ENCODE measurements at places on chromosomes 5 and 9.

DNA sequence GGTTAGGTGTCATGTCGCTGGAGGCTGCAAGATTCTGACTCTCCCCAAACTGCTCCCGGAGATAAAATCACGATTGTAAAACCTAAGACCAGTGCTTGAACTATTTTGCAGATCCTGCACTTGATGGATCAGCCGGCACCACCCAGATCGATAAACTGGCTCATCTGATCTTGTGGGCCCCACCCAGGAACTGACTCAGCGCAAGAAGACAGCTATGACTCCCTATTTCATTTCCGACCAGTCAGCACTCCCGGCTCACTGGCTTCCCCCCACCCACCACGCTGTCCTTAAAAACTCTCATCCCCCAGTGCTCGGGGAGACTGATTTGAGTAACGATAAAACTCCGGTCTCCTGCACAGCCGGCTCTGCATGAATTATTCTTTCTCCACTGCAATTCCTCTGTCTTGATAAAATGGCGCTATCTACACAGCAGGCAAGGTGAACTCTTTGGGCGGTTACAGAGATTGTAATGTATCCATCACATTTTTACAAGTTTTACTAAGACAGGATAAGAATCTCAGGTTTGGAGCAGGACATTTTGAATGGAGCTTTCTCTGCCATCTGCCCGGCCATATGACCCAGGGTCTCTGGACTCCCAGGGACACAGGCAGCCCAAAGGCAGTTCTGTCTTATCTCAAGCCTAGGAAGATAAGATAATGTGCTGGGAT is 10.6 kb upstream of the PPP1R26 start:
- DNase-seq: no peak

- no peak for DNase-seq
These were observed 323.1 kb upstream of the ACTBL2 start for GRCh38 chr5:57805732-57806131.

DNA sequence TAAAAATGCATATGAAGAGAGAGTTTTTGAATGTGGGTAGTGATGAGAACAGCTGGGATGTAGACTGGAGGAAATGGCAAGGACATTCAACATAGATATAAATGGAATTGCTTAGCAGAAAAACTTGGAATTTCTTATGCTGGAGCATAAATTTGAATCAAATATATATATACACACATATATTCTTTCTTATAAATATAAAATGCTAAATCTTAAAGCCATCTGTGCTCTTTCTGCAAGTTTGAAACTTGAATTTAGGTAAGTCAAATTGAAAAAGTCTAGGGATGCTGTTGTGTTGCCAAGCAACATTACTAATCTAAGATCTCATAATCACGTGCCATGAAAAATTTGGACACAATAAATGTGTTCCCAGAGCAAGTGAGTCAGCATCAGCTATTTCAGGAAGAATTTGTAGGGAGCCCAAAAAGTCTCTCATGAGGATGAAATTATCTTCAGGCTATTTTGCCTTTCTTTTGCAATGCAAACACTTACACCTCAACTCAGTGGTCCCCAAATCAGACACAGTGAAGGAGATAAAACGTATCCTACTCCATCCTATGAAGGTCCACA is 58.4 kb upstream of the ALDH1A1 start:
- no peak for DNase-seq

DNA sequence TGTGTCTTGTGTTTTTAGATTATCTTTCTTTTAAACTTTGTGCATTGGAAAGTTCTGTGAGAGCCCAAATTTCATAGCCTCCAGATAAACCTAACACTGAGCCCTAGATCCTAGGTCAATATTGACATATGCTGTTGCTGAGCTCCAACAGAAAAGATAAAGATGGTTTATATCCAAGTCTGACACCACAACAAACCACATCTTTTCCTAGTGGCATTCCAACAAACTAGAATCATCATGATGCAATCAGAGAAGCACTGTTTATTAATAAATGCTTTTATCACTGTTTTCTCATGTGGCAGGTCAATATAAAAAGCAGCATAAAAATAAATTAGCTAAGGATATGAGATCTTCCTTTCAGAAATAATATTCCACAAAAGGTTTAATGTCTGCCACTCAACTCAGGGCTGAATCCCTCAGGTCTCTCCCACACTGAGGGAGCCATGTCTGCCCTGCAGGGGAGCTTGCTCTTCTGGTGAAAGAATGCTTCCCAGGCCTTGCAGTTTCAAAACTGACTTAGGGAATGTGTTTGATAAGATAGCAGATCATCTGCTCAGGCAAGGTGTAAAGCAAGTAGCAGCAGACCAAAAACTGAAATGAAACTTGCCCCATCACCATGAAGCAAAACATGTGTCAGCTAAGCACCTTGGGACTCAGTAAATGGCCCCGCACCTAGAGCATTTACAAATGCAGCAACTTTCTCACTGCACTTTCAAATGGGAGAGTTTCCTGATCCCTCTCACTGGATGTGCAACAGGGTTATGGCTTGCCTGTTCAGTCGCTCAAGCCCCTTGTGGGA is 493.0 kb downstream of the AGTPBP1 start:
- DNase-seq: no peak

DNA sequence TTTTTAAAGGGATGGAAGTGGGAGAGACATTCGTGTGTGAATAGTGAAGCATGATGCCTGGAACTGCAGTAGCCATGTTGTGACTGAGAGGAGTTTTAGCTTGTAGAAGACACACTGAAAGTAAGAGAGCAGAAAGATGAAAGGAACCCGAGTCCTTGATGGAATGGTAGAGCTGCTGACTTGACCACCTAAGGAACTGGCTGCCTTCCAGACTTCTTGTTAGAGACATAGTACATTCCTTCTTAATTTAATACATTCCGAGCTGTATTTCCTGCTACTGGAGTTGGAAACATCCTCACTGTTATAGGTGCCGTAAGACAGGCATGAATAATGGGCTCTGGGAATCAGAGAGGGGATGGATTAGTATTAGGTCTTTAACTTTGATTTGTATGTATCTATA is 7.4 kb downstream of the CER1 start:
- DNase-seq: no peak

- no peak for DNase-seq
These were observed 5.4 kb upstream of the GBGT1 start for GRCh38 chr9:133169102-133169501.

- no peak for DNase-seq
These were observed 400.5 kb downstream of the ARRDC3 start for GRCh38 chr5:90982576-90982975.

- no peak for DNase-seq
These were observed 84.3 kb downstream of the CAMSAP1 start for GRCh38 chr9:135823036-135823435.

DNA sequence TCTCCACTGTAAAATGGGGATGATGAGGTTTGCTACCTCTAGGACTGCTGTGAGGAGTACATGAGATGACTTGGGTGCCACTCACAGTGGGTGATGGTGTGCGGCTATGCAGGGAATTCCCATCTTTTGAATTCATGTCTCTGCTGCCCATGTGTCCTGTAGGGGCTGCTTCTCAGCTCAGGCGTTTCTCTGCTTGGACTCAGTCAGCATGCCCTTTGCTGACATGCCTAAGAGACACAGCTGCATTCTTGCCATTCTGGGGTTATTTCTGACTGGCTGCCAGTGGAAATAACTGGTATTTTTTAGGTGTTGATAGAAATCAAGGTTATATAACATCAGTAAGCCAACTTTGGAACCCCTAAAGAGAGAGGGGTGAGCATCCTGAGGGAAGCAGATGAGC is 24.3 kb upstream of the XPA start:
- no peak for DNase-seq

- DNase-seq: no peak
These were observed 158.3 kb upstream of the TSLP start for GRCh38 chr5:110913221-110913620.

DNA sequence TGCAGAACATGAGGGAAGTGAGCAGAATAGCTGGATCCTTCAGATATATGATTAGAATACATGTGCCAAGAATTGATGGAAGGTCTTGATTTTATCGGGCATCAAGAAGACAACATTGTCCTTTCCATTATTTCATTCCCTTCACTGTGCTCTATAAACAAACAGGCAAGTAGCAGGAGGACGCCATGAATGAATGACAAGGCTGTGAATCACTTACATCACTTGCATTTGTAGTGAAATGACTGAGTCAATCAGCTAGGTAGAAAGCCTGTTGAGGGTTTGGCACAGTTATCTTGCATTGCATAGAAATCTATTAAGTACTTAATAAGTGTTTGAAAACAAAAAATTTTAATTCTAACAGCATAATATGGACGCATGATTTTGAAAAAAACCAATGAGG is 548.8 kb upstream of the IZUMO3 start:
- DNase-seq: no peak

DNA sequence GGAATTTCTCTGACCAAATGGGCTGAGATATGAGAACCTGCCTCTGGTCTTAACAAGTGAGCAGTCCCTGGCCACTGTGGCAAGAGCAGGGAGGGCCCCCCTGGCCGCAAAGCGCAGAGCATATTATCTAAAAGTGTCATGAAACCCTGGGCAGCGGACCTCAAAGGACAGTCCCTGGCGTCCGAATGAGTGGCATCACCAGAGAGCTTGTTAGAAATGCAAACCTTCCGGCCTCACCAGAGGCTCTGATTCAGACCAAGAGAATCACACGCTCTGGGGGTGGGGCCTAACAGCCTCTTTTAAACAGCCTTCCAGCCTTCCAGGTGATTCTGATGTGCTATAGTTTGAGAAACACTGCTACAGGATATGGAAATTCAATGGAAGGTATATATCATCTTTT is 10.9 kb downstream of the PTPN3 start:
- no peak for DNase-seq

DNA sequence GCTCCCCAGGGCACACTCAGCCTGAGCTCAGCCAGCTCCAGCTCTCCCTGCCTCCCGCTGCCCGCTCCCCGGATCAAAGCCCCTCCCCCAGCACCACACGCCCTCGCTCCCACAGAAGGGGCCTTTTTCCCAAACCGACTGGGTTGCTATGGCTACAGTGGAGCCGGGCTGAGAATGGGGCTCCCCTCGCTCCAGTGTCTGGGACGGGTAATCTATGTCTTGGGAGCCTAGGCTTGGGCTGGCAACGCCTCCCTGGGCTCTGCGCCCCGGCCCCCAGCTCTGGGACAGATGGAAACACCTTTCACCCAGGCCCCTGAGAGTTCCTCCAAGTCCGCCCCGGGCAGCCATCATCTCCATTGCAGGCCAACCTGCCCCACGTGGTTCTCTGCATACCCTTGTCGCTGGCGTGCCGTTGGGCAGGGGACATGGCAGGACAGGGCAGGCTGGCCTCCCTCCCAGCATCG is 29.6 kb downstream of the NOTCH1 start:
- DNase-seq: no peak

GRCh38 chr5:171595401-171595800 is 176.0 kb downstream of the FGF18 start:
- no peak for DNase-seq

DNA sequence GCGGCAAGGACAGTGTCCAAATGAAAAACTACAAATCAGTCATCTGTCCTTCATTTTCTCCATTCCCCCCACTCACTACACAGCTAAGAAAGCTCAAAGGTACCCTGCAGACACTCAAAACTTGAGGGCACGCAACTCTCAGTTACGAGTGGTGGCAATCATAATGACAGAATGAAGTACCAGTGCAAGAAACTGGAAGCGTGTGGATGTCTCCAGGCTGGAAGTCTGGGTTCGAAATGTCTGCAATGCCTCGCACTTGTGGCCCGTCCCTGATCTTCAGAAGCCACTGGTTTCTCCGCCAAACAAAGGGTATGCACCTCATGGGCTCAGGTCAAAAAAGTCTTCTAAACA is 597 bp upstream of the CENPH start:
- no peak for DNase-seq

DNA sequence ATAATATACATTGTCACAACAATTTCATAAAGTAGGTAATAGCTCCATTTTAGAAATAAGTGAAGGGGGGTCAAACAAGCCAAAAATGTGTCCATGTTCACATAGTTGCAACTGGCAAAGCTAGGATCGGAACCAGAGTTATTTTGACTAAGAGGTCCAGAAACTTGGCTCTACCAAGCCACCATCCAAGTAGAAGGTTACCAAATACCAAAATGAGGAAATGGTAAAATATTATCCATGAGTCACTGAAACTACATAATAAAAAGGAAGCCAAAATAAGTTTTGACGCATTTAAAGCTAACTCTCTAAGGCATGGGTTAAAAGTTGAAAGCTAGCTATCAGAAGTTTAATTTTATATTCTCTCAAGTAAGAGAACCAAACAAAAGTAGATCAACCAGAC is 886.9 kb upstream of the DMAC1 start:
- DNase-seq: no peak

DNA sequence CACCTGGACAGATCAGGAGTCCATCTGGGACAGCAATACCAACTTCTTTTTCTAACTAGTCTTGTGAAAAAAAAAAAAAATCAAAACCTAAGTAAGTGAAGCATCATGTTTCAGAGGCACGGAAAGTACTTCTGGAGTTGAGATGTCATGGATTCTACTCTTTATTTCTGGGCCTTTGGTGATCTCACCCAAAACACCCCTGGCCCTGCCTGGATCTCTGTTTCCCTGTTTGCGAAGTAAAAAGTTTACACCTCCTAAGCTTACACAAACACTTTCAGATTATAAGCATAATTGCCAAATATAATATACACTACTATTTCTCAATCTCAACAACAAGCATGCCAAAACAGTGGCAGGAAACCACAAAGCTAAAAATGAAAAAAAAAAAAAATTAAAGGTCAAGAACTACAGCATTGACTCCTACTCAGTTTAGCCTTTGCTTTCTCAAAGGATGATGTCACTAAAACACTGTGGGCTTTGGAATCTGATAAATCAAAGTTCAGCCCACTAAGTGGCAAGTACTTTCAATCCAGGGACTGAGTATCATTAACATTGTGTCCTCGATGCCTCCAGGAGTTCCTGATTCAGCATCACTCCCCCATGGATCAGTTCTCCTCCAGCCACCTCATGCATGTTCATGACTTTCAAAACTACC is 291.9 kb downstream of the NFIB start:
- DNase-seq: no peak

DNA sequence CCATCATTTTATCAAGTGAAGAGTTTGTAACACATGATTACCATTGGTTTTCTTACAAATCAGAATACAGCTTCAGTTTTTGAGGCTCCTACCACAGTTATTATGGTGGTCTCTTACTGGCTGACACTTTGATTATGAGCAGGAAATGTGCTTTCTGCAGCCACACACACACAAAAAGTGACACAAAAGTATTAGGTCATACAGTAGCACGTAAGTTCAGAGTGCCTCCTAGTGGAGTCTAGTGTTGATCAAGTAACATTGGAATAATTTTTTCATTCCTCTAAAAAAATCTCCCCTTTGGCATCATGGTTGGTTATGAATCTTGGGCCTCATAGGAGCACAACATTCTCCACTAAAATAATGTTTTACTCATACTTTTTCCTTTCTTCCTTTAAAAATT is 37.6 kb downstream of the PAM start:
- no peak for DNase-seq

Data from left renal cortex interstitium (tissue), 4 donors.